Ascending aorta (tissue), 2 donors: ENCODE measurements at places on chromosomes 6 and 20.

DNA sequence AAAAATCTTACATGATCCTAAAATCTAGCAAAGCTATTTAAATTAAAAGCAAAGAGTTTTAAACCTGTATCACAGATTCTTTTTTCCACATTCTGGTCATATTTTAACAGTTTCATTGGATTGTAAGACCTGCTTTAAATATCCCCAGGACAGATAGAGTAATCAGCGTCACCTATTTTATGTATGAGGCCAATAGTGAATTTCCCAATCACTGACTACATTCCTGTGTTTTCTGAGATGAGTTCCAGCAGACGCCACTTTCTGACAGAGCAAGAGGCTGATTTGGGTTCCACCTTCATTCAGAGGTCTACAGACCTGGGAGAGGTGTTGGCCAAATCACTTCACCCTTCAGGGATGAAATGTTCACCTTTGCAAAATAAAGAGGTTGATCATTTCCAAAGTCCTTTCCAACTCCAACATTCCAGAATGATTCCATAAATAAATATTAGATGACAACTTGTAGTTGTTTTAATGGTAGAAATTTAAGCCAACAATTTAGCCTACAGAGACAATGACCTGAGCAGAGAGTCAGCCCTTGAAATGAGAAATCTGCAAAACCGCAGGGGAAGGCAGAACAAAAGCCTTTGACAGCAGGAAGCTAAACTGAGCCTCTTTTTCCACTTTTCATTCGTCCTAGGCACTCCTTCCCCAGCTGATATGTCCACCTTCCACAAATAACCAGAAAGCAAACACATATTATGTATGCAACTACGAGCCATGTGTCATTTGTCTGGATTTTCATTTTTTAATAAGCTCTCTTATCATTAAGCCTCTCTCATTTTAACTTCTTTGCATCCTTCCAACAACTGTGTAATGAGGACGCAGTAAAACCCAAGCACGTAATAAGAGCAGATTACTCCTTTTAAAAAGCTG, 105.2 kb downstream of the TFAP2A start:
- DNase-seq = no peak

DNA sequence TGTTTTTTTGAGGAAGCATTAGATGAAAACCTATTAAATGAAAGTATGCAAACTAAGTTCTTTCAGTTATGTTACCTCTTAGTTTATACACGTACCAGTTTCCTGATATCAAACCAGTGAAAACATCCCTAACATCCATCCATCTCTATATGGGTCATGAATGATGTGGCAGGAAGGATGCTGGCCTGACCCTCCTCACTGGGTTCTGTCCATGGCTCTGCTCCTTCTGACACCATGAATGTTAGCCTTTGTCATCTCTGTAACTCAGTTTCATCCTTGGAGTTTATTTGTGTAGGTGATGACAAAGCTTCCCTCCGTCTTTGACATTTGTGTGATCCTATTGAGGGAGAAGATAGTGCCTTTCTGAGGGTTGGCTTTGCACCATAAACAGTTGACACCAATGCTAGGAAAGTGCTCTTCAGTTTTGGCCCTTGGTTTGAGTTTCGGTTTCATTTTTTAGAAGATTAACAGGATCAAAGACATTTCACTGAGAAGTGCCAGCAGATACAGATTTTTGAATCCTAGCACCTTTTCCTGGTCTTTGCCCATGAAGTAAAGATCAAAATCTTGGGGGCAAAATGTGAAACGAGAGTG, 72.0 kb upstream of the SCGN start:
- DNase-seq = no peak

DNA sequence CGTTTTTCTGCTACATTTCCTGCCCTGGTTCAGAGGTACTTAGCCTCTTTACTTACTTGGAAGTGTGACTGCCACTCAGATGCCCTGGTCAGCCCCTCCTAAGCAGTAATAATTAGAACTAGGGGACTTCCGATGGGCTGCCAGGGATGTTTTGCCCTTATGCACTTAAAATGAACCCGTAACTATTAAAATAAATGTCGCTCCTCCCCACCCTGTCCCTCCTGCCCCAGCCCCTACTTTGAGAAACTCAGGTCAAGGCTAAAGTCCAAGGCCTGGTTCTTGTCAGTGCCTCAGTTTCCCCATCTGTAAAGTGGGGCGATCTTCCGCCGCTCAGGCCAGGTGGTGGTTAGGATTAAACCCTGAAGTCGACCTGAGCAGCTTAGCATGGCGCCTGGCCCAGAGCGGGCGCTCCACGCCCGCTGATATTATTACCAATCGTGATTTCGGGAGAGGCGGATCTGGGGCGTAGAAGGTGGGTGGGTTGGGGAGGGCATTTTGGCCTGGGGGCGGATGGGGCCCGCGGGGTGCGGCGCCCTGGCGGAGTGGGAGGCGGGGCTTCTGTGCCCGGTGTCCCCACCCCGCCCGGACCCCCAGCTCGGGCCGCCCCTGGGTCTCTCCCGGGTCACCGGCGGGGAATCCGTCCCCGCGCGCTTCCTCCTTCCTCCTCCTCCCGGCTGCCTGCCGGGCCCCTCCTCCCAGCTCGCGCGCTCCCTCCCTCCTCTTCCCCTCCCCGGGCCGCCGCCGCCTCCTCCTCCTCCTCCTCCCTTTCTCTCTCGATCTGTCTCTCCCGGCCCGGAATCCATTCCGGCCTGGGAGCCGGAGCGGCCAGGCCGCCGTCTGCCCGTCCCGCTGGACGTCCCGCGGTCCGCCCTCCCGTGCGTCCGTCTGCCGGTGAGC, at the start of gene SRC:
TSS of gene SRC (plus strand) at position 802 of the 897 bp plus-strand sequence. CDS start 38,014 bp downstream, outside the sequence.
- peak; percentile 90 for DNase-seq

- DNase-seq = no peak
Observed at GRCh38 chr6:79902046-79902445, 45.3 kb downstream of the ELOVL4 start.
